NCI-H524 (cell line): ENCODE measurements at places on chromosomes 2 and 18.

GRCh38 chr2:128273469-128274081, 45.1 kb downstream of the HS6ST1 start:
- no peak for DNase-seq

DNA sequence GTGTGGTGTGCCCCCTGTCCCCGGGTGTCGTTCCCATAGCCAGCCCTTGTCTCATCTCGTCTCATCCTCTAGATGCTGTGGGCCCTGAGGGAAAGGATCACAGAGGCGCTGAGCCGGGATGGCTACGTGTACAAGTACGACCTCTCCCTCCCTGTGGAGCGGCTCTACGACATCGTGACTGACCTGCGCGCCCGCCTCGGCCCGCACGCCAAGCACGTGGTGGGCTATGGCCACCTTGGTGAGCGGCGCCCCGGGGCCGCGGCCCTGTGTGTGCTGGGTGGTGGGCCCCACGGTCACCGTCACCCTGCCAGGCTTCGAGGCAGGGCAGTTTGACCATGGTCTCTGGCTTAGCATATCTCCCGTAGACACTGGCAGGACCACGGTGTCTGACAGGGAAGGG, 20.8 kb upstream of the GAL3ST2 start:
- no peak for DNase-seq

DNA sequence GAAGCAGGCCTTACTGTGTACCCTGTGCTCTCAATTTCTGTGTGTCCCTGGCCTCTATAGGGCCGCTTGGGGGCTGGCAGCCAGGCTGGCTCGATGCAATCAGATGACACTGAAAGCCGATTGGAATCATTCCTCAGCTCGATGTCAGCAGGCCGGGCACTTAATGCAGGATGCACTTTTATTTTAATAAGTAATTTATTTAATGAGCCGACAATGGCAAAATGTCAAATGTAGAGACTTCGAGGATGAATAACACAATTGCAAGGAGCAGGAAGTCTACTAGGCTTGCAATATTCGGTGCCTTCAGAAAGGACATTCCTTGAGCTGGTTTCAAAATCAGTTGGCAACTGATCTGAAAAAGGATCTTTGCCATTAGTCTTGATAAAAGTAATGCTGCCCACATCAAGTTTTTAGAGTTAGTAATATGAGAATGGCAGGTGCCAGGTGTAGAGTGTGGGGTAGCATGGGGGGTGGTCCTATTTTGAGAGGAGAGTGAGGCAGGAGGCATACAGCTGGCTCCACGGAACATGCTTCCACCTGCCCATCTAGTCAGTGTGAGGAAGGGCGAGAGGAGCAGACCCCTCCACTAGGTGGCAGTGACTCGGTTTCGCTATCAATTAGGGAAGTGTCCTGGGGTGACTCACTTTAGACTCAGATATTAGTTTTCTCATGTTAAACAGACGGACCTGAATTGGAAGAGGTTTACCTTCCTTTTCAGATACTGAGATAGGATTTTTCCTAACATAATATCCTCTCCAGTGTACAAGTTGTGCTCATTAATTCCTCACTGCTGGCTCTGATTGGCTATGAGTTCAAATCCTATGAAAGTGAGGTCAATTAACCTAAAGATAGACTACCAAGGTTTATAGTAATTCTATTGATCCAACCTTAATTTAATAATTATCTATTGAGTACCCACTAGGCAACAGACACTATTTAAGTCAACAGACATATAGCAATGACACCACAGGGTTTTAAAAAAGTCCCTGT, 80.9 kb downstream of the NABP1 start:
- peak; percentile 1 for DNase-seq

GRCh38 chr2:158391876-158392275, 64.7 kb downstream of the CCDC148 start:
- DNase-seq, result no peak

- no peak for DNase-seq
Measured at GRCh38 chr2:150376553-150377335, 110.7 kb downstream of the RND3 start.

DNA sequence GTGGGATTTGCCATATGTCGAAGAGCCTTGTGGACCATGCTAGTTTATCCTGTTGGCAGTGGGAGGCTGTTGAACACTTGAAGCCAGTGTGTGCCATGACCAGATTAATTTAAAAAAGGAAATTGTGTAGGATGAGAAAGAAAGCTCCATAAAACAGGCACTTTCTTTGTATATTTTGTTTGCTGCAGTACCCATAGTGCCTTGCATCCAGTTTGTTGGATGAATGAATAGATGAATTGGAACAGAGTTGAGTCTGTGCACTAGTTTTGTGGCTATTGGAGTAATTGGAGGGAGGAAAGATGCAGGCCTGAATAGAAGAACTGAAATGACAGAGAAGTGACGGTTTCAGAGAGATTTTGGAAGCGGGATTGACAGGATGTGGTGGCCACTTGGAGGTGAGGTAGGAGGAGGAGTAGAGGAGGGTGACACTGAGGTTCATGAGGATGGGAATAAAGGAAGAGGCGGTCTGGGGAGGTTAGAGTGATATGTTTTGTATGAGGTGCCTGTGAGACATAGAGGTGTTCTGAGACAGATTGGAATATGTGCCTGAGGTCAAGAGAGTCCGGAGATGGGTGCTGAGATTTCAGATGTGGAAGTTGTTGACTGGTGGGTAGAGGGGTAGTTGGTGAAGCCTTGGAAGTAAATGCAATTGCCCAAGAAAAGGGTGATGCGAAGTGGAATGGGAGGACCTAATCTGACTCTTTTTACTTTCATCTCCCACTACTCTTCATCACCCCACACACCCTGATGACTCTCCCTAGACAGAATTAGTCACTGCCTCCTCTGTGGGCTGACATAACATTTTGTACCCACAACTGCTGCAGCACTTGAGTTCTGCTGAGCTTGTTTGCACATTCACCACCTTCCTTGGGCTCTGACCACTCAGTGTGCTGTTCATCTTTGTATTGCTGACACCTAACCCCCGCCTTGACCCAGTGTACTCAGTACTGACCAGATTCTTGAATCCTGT, 5.1 kb downstream of the DGUOK start:
- no peak for DNase-seq

DNA sequence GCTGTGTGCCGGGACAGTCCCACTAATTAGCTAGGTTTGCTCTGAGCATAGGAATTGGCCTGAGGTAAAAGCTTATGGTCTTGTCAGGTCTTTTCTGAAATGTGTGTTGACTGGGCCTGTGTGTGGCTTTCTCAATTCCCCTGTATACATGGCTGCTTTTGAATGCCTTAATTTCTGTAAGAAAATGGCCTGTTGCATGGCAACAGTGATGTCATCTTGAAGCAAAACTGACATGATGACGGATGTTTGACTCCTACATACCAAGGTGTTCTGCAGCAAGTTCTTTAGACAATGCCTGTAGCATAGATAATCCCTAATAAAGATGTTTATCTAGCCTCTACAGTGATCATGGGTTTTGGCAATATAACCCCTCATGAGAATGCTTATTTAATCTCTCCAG, 198.5 kb downstream of the OTX1 start:
- DNase-seq, result no peak

DNA sequence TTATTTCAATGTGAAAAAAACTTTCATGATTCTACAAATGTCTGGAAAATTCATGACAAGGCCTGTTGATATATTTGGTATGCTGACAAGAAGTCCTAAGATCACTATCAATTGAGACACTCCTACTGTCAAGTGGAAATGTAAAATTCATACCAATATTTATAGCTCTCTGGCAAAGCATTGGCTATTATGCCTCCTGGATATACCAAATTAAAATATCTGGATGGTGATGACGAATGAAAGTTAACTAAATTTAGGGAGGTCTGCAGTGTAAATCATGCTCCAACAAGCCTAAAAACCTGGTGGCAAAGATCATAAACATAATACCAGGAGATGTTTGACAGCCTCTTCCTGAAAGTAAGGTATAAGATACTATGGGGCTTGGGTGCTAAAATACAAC, 41.1 kb upstream of the TCF4 start:
- no peak for DNase-seq

- peak; percentile 89 for DNase-seq
Measured at GRCh38 chr18:34219651-34220050, 5.1 kb downstream of the NOL4 start.

- no peak for DNase-seq
Measured at GRCh38 chr18:47710451-47710850, 220.0 kb downstream of the SMAD2 start.

GRCh38 chr18:8800445-8800844, 95.1 kb downstream of the MTCL1 start:
- DNase-seq, result no peak

DNA sequence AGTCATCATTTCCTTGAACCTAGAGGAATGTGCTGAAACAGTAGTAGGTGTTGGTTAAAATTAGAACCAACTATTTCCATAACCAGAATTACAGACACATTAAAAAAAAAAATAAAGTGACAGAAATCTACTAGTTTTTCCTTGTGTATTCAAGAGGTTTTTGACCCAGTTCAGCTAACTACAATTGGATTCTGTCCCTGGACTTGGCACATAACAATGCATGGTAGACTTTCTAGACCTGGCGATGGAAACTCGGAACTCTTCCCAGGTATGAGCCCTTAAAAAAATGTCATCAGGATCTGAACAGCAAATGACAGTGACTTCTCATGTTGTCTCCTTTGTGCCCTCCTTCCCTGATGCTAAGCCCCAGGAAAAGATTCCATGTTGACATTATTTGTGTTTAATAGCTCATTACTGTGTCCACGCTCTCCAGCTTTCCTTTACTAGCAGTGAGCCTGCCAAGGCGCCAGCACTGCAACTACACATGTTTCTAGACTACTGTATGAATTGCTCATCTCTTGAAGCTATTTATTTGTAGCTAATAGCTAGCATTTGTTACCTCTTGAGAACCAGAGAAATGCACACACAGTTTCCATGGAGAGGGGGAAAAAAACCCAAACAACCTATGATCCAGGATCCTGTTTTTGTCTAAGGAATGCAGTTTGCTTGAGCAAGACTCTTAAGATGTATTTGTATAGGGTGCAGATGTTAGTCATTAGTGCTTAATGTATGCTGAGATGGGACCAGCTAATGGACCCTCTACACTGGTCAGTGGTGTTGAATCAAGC, 148.5 kb downstream of the FMNL2 start:
- DNase-seq, result no peak

- DNase-seq, result peak; percentile 36
Measured at GRCh38 chr2:181104512-181105115, 124.2 kb downstream of the UBE2E3 start.

DNA sequence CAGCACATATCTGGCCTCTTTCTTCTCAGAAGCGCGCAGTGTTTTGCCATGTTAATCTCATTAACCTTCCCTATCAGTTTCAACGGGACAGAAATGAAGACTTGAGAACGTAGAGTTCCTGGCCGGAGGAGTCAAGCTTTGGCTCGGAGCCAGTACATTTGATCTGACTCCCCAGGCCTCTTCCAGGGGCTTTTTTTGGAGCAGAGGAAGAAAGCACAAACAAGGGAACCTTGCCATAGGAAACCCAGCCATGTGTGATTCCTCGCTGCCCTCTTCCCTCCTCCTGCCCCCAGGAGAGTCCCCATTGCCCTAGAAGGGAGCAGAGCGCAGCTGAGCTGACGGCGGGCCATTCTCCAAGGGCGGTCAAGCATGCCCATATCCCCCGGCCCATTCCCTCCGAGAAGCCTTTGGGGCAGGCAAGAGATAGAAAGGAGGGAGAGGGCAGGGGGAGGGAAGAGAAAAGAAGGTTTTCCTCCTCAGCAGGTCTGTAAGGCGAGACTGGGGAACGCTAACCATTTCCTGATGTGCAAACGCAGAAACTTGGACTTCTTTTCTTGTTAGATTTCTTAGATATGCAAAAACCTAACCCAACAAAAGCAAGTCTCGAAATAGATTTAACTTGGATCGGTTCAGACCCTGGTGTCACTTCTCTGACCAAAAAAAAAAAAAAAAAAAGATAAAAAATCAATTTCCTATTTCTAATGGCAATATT, 63.7 kb upstream of the POU3F3 start:
- no peak for DNase-seq

GRCh38 chr2:167749016-167749415, 498.4 kb downstream of the STK39 start:
- no peak for DNase-seq

GRCh38 chr2:169573160-169573973, at the start of gene FASTKD1:
Gene FASTKD1 (minus strand): TSS chr2:169573865. CDS start chr2:169572029, 1,836 bp downstream.
- DNase-seq, result peak; percentile 97

DNA sequence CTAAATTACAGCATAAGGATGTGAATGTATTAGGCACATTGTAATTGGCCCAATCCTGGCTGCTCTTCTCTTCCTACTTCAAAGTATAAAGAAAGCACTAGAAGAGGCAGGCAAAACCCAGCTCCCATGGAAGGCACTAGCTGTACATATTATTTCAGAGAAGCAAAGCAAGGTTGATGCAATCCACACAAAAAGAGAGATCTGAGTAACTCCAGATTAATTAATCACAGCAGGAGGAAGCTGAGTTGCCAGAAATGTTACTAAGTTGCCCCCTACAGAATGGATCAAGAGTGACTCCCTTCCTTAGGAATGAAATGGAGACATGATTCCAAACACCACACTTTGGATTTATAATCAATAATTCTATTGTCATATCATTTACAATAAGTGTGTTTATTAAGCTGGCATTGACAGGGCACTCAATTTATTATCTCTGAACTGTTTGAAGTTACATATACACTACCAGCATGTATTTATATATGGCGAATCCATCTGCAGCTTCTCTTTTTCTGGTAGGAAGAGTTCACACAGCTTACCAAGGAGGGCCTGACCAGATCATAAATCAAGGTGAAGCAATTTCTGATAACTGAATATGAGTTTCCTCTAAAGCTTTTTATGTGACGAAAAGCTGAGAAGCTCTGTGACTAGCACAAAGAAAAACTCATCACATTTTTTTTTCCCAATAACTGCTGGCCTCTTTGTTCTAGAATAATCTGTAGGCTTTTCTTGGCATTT, 393.1 kb upstream of the LYPD1 start:
- DNase-seq, result no peak

- peak; percentile 39 for DNase-seq
Measured at GRCh38 chr18:35386600-35387100, 9.5 kb upstream of the ZNF396 start.

GRCh38 chr2:64283641-64284361, 139.6 kb upstream of the PELI1 start:
- no peak for DNase-seq

DNA sequence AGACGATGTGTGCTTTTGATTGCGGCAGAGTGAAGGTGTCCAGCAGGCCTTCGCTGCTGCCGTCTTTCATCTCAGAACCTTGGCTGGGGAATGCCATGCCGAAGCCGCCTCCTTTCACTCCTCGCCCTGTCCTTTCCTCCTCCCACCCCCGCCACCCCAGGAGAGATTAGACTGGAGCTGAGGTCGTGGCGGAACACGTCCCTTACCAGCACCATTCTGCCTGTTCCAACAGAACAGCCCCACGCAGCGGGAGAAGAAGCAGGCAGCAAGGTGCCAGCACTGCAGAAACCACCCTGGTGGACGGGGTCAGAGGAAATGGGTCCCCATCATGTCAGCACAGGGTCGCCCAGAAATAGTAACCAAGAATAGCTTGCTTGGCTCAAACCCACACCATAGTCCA, 24.8 kb upstream of the RBM44 start:
- DNase-seq, result no peak

GRCh38 chr2:235968616-235969324, 199.4 kb downstream of the GBX2 start:
- DNase-seq, result peak; percentile 92

- peak; percentile 65 for DNase-seq
Measured at GRCh38 chr2:46337208-46337994, 40.2 kb downstream of the EPAS1 start.
